ENCODE measurements at places on chromosomes 6 and 20. TPM values are rescaled to one million over a fixed set of nuclear protein-coding genes. Genes with fewer than 3 reads are reported as not detected.

MEP1A gene
- total RNA-seq = not detected

PRDM13 gene
- not detected for total RNA-seq

SNAP25 gene
- not detected for total RNA-seq

ADGB gene
- not detected for total RNA-seq

- DNase-seq = no peak
These were observed 324.6 kb upstream of the PLCB4 start for GRCh38 chr20:8744228-8744844.

- DNase-seq = peak; percentile 31
These were observed 91.9 kb downstream of the TAF4 start for GRCh38 chr20:61973515-61974356.

- no peak for DNase-seq
These were observed 19.3 kb downstream of the ADA start for GRCh38 chr20:44632103-44632752.

- DNase-seq = no peak
These were observed 15.6 kb upstream of the GCNT2 start for GRCh38 chr6:10505529-10505928.

DNA sequence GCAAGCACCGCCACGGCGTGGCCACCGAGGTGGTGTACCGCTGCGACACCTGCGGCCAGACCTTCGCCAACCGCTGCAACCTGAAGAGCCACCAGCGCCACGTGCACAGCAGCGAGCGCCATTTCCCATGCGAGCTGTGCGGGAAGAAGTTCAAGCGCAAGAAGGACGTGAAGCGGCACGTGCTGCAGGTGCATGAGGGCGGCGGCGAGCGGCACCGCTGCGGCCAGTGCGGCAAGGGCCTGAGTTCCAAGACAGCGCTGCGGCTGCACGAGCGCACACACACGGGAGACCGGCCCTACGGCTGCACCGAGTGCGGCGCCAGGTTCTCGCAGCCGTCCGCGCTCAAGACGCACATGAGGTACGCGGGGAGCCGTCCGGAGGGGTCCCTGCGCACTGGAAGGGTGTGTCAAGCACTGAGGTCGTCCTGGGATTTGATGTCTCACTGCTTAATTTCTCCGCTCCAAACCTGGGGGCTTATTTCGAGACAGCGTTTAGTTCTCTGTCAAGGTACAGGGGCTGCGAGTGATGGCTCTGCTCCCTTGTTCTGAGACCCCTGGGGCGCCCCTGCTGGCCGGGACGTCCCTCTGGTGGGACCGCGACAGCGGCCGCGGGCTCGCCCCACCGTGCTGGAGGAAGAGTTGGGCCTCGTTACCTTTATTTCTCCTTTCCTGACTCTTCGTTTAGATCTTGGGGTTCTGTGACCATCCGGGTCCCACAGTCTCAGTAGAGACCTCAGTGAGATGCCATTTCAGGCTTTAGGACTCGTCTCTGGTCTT, 3.6 kb downstream of the GZF1 start:
- no peak for DNase-seq

DNA sequence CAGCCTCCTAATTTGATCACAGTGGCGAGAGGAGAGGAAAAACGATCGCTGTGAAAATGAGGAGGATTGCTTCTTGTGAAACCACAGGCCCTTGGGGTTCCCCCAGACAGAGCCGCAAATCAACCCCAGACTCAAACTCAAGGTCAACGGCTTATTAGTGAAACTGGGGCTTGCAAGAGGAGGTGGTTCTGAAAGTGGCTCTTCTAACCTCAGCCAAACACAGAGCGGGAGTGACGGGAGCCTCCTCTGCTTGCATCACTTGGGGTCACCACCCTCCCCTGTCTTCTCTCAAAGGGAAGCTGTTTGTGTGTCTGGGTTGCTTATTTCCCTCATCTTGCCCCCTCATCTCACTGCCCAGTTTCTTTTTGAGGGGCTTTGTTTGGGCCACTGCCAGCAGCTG, 28.7 kb downstream of the SAYSD1 start:
- no peak for DNase-seq

- DNase-seq = no peak
These were observed 34.0 kb downstream of the MCHR2 start for GRCh38 chr6:99960027-99960426.

GRCh38 chr6:4703382-4703781, 72.8 kb upstream of the CDYL start:
- no peak for DNase-seq

DNA sequence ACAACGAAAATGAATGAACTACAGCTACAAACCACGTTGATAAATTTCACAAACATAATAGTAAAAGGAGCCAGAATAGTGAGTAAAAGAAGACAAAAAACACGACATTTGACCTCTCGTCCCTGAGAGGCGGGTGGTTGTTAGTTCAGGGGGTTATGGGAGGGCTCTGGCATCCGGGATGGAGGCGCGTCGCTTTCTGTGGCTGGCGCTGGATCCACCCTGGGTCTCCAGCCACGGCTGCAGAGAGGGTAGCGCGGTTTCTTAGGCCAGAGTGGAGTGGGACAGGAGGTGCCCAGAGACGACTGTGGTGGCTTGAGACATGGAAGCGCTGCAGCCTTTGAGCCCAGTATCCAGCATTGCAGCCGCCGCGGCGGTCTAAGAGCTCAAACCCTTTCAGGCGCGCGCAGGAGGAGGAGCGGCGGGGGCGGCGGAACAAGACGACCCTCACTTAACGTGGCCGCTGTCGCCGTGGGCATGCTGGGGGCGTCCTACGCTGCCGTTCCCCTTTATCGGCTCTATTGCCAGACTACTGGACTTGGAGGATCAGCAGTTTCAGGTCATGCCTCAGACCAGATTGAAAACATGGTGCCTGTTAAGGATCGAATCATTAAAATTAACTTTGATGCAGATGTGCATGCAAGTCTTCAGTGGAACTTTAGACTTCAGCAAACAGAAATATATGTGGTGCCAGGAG, 3.7 kb upstream of the ZSCAN23 start:
- no peak for DNase-seq

- no peak for DNase-seq
These were observed 482.3 kb upstream of the SOX4 start for GRCh38 chr6:21111093-21111725.

GRCh38 chr6:100726666-100727065, 154.5 kb downstream of the ASCC3 start:
- no peak for DNase-seq

GRCh38 chr20:23200914-23201313, 114.8 kb upstream of the CD93 start:
- peak; percentile 54 for DNase-seq

DNA sequence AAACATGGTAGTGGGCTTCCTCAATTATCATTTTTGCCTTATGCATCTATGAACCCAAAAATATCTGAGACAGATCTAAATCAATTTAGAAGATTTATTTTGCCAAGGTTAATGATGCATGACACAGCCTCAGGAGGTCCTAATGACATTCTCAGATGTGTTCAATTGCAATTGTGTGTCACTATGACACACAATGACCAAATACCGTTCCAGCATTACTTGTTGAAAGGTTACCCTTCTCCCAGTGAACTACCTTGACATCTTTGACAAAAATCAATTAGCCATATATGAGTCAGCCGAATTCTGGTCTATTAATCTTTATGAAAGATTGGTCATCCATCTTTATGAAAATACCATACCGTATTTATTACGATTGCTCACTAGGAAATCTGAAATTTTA, 592.5 kb upstream of the GJE1 start:
- no peak for DNase-seq

All from Right ventricle myocardium superior (tissue), 1 donor.